T-helper 17 cell (primary cell): ENCODE measurements at places on chromosomes 7 and 10.

DNA sequence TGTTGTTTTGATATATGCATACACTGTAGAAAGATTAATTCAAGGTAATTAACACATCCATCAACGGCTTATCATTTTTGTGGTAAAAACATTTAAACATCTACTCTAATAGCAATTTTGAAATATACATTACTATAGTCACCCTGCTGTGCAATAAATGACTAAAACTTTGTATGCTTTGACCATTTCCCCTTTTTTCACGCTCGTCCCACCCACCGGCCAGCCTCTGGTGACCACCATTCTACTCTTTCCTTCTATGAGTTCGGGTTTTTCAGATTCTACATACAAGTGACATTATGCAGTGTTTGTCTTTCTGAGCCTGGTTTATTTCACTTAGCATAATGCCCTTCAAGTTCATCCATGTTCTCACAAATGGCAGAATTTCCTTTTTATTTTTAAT lies 21.3 kb downstream of the CYCS start:
- H3K4me3 ChIP-seq, result no peak overlapping the region
- peaks cover 20% of the 10 kb centered on the region for H3K27me3 ChIP-seq
- H3K4me1 ChIP-seq, result no peaks in the 10 kb centered on the region
- H3K27ac ChIP-seq, result no peak overlapping the region
- DNase-seq, result no peak

DNA sequence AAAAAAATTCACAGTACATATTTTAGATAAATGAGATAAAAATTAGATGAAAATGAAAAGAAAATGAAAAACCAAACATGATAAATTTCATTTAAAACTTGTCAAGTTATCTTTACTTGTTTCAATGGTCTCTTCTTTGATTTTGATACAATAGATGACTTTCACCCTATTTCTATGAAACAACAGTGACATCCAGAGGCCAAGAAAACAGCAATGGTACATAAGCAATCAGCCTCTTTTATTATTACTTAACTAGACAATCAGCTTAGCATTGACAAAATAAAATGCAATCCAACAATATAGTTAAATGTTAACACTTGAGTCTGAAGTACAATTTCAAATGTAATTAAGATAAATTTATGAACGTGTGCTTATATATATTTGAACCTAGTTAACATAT lies 74.8 kb upstream of the GPR37 start:
- H3K27ac ChIP-seq, result no peak overlapping the region
- no peak for DNase-seq
- H3K27me3 ChIP-seq, result no peaks in the 10 kb centered on the region
- no peaks in the 10 kb centered on the region for H3K36me3 ChIP-seq
- no peak overlapping the region for H3K4me3 ChIP-seq

DNA sequence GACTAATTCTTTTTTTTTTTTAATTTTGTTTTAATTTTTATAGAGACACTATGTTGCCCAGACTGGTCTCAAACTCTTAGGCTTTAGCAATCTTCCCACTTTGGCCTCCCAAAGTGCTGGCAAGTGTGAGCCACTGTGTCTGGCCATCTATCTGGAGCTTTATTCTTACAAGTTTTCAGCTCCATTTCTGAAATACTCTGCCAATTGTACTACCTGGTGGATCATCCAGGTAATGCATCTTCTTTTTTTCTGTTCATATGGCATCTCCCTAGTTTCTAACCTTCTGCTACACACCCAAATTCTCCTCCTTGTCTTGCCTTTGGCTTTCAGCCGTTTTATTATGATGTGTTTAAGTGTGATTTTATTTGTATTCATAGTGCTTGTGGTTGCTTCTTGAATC lies 40.2 kb downstream of the ZNF365 start:
- H3K27ac ChIP-seq, result no peak overlapping the region
- no peak overlapping the region for H3K4me3 ChIP-seq
- DNase-seq, result no peak
- H3K4me1 ChIP-seq, result no peaks in the 10 kb centered on the region
- no peaks in the 10 kb centered on the region for H3K36me3 ChIP-seq

DNA sequence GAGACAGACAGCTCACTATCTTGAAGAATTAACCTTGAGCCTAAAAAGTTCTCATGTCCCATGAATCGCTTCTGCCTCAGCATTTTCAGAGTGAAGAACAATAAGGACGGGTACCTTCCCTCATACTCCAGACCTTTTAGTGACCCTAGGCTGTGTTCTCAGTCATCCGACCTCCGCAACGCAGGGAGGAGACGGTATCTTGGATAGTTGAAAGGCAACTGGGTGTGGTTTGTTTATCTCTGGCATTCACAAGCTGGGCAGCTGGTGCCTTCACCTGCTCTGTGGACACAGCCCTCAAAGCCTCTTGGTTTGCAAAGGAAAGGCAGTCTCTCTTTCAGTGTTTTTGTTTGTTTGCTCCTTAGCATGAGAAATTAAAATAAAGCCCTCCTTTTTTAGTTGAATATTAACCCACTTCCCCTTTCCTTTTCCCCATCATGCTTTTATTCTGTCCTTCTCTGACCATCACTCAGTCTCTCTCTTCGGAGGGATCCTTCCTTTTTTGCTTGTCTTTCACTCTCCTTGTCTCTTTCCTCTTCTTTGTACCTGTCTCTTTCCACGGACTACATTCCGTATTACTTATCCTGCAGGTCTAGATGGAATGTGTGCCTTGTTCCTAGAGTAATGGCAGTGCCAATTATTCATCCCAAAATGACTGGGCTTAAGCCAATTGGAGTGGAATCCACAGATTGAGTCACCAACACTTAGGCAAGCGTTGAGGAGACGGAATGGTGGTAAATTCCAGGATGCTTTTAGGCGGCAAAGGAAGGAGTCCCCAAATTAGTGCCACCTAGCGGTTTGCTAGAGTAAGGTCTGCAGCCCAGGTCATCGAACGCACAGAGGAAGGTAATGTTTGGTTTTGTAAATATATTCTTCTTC lies 45.8 kb downstream of the PRR15 start:
- no peak overlapping the region for H3K27ac ChIP-seq
- H3K4me1 ChIP-seq, result no peaks in the 10 kb centered on the region
- H3K36me3 ChIP-seq, result no peaks in the 10 kb centered on the region
- H3K27me3 ChIP-seq, result peaks cover 2% of the 10 kb centered on the region
- no peak for DNase-seq

- H3K27me3 ChIP-seq, result no peaks in the 10 kb centered on the region
- H3K4me3 ChIP-seq, result no peak overlapping the region
- no peaks in the 10 kb centered on the region for H3K36me3 ChIP-seq
- DNase-seq, result no peak
Measured at GRCh38 chr10:91471602-91472001, 61.5 kb downstream of the HECTD2 start.
